ENCODE measurements at places on chromosomes 7 and 10. TPM values are rescaled to one million over a fixed set of nuclear protein-coding genes. Genes with fewer than 3 reads are reported as not detected.

GRCh38 chr7:102169651-102170392, 116.8 kb upstream of the SH2B2 start:
- DNase-seq = no peak

DNA sequence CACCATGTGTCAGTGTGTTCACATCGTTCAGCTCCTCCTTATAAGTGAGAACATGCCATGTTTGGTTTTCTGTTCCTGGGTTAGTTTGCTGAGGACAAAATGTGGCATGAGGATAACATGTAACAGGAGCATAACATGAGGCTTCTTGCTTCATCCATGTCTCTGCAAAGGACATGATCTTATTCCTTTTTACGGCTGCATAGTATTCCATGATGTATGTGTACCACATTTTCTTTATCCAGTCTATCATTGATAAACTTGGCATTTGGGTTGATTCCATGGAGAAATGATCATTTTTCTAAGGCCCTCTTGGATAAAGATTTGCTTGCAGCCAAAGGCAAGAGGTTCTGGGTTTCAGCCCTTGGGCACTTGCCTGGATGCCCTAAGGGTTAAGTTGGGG, 128.5 kb upstream of the ZEB1 start:
- no peak for DNase-seq

ABLIM1 gene
- total RNA-seq = 183 TPM

- DNase-seq = no peak
Observed at GRCh38 chr7:36192053-36192824, 39.2 kb downstream of the EEPD1 start.

GRCh38 chr7:134726581-134726980, 52.9 kb upstream of the CALD1 start:
- DNase-seq = no peak

GRCh38 chr10:132527339-132528063, 10.1 kb upstream of the INPP5A start:
- DNase-seq = peak; percentile 9

H2BK1 gene
- total RNA-seq = not detected

DNA sequence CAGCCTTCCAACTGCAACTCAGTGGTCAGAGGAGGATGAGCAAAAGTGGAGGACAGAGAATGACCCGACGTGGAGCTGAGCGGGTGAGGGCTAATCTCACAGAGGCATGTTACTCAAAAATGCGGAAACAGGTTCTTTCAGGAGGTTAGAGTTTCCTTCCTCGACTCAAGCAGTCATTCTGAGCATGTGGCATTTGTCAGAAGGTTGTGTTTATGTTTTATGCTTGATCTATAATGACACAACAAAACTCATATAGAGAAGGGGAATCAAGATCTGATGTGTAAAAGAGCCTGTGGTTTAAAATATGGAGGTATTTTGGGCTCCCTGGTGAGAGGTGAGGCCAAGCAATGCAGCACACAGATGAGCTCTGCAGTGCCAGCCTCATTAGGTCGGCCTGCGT, 311.4 kb downstream of the ADARB2 start:
- DNase-seq = no peak

KRIT1 gene
- total RNA-seq = 26.9 TPM

GRCh38 chr10:79146611-79147130, 77.9 kb downstream of the ZMIZ1 start:
- peak; percentile 89 for DNase-seq

- DNase-seq = no peak
Observed at GRCh38 chr7:5689118-5689517, 92.3 kb downstream of the RNF216 start.

DNA sequence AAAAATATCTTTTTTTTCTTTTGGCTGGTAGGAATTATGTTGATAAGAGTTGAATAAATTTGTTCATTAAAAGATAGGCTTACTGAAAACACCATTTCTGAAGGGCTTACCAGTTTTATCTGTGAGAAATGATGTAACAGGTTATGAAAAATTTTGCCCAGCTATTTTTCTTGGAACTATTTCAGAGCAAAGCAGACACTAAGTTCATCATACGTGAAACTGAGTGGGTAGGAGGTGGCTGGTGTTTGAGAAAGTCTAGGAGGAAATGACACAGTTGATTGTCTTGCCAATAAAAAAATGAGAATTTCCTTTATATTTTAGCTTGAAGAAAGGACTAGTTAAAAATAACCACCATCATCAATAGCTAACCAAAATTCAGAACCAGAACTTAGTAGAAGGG, 6.2 kb upstream of the MRC1 start:
- no peak for DNase-seq

DNA sequence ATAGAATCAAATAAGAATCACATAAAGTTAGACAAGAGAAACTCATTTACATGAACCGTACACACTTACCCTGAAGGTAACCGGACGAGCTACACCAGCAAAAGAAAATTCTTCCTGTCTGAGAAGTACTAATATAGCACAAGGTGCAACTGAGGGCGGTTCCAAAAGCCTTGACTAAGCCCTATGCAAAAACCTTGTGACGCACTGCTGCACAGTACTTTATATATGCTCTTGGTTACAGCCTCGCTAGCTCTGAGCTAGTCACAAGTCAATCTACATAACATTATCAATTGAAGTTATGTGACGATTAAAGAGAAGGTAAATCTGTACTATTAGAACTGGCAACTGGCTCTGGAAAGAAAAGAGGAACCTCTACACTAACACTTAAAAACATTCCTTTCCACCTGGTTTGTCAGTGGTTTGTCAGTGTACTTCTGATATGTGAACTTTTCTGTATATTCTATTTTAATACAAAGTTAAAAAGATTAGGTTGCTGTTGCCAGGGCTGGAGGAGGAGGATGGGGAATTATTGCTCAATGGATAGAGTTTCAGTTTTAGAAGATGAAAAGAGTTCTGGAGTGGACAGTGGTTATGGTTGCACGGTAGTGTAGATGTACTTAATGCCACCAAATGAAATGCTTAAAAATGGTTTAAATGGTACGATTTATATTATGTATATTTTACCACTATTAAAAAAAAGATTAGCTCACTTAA, 21.6 kb downstream of the NT5C3A start:
- no peak for DNase-seq

GRCh38 chr7:137832382-137832781, 14.4 kb downstream of the DGKI start:
- DNase-seq = no peak

DNA sequence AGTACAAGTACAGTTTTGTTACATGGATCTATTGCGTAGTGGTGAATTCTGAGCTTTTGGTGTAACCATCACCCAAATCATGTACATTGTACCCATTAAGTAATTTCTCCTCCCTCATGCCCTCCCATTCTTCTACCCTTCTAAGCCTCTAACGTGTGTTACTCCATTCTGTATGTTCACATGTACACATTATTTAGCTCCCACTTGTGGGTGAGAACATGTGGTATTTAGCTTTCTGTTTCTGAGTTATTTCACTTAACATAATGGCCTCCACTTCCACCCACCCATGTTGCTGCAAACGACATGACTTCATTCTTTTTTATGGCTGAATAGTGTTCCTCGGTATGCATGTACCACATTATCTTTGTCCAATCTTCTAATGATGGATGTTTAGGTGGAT, 251.3 kb downstream of the CAMK1D start:
- no peak for DNase-seq

GRCh38 chr10:70690589-70690988, 18.3 kb downstream of the ADAMTS14 start:
- no peak for DNase-seq

- DNase-seq = no peak
Observed at GRCh38 chr7:107154826-107155225, 14.0 kb upstream of the HBP1 start.

DNA sequence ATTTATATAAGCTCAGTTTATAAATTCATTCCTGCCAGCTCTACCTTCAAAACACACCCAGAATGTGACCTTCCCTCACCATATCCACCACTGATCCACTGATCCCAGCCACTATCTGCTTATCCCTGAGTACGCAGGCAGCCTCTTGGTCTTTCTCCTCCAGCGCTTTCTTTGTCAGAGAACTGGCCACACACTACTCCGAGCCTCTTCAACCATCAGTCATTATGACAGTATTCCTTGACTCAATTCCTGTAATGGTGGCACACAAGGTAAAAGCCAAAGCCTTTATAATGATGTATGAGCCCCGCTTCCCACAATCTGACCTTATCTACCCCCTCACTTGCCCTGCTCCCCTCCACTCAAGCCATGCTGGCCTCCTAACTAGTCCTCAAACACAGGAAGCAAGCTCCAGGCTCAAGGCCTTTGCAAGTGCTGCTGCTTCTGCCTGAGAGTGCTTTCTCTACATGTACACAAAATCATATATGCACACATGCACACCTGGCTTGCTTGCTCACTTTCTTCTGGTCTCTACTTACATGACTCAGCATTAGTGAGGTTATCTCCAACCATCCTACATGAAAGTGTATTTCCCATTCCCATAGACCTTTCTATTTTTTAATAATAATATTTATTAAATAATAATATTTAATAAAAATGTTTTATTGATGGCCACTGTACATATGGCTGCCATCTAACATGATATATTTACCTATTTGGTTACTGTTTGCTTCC, 150.4 kb upstream of the FEZF1 start:
- DNase-seq = no peak

DNA sequence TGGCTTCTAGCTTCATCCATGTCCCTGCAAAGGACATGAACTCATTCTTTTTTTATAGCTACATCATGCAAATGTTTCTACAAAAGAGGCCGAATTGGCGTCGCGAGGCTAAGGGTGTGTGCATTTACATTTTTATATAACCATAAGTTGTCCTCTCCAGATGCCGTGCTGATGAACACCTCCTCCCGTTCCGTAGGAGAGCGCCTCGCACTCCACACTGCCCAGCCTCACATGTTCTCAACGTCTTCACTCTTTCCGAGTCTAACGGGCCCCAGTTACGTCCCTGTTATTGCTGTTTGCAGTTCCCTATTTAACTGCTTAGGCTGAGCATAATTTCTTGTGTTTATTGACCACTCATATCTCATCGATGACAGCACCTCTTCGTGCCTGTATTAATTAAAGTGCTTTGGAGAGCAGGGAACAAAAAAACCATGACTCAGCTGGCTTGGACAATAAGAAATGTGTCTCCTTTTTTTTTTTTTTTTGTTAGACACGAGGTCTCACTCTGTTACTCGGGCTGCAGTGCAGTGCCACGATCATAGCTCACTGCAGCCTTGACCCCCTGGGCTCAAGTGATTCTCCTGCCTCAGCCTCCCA, 113.5 kb upstream of the SDK1 start:
- no peak for DNase-seq
